NCI-H2029 (cell line): ENCODE measurements at places on chromosomes 5 and 9.

DNA sequence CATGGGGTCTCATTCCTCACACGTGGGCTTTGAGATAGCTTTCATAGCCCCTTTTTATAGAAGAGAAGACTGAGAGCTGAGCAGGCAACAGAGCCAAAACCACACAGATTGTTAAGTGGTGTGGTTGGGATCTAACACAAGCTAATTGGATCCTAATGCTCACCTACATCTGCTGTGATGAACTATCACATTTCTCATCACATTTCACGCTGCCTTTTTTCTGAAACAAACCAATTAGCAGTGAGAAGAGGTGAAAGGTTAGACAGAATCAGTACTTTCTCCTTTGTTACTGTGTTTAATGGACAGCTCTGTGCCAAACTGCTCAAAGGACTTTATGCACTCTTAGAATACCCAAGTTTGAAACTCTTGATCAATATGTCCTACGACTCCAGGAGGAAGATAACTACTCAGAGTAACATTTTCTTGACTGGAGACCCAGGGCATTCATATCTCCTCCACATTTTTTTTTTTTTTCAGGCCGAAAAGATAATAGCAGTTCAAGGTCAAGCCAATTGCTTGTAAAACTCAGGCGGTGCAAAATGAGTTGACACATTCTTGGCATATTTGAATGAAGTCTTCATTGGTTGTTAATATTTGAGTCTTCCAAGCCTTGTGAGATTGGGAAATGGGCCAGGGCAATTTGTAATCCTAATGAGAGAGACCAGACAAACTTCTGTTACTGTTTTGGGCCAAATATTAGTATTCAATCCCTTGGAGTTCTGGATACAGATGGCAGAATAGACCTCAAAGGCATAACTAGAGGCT lies 138.4 kb downstream of the KCTD16 start:
- peak; percentile 46 for DNase-seq

- DNase-seq: no peak
These were observed 30.6 kb upstream of the SMU1 start for GRCh38 chr9:33106827-33107621.

GRCh38 chr9:98118640-98119601 lies at the start of gene TRIM14:
Gene TRIM14 (minus strand): TSS chr9:98119222. CDS start chr9:98119188, 34 bp downstream.
- peak; percentile 58 for DNase-seq

GRCh38 chr5:148511810-148512347 lies 128.1 kb downstream of the FBXO38 start:
- DNase-seq: no peak

GRCh38 chr5:160174780-160175437 lies 54.4 kb upstream of the FABP6 start:
- DNase-seq: no peak

GRCh38 chr9:81844131-81844567 lies 84.1 kb upstream of the SPATA31D4 start:
- no peak for DNase-seq

DNA sequence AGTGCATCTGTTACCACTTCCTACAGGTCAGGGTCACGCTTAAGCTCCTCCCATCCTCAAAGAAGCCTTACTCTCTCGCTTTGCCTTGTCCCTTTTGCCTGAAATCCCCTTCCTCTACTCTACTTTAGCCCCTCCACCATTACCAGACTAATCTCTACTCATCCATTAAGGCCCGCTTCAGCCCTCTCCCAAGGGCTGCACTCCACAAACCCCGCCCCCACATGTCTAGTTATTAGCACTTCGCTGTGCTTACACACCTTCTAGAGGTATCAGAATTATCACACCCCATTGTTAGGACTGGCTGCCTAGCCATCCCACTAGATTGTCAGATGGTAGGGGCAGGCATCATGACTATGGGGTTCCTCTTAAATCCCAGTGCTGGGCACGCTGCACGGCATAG lies 565.7 kb upstream of the WWC1 start:
- no peak for DNase-seq

DNA sequence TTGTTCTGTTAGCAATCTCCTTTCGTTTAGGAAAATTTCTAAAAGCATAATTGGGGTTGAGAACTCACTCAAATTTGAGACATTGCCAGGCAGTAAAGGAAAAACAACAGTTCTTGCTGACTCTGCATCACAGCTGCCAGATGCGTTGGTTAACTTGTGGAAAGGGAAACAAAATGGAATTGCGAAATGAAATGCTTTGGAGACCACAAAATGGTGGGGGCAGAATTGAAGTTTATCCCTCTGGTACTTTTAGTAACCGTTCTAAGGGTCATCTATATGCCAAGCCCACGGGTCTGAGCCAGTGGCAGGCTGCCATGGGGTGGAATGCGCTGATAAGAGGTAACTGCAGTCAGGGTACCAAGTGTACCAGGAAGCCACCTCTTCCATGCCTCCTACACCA lies 28.6 kb upstream of the SELENOP start:
- no peak for DNase-seq

DNA sequence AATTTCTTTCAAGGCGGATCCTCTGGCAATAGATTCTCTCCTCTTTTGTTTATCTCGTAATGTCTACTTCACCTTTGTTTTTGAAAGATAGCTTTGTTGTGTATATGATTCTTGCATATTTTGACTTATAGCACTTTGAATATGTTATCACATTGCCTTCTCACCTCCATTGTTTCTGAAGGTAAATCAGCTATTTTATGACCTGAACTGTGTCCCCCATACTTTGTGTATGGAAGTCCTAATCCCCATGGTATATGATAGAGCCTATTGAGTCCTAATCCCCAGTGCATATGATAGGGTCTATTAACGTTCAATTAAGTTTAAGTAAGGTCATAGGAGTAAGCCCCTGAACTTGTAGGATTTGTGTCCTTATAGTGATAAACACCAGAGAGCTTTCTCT lies 910.2 kb upstream of the NUDT12 start:
- DNase-seq: no peak

- DNase-seq: no peak
These were observed 124.5 kb downstream of the CDH12 start for GRCh38 chr5:22728610-22729009.

- no peak for DNase-seq
These were observed 37.9 kb upstream of the DPYSL3 start for GRCh38 chr5:147547730-147548129.

DNA sequence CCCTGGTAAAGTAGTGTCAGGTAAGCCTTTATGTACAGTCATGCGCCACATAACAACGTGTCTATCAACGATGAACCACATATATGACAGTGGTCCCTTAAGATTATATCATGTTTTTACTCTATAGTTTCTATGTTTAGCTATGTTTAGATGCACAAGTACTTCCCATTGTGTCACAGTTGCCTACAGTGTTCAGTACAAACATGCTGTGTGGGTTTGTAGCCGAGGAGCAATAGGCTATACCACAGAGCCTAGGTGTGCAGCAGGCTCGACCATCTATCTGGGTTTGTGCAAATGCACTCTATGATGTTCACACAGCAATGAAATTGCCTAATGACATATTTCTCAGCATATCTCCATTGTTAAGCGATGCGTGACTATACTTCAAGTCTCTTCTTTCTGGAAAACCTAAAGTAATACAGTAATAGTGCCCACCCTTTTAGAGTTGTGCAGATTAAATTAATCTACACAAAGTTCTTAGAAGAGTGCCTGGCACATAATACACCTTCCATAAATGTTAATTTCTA lies 295.9 kb downstream of the ARHGAP26 start:
- no peak for DNase-seq

- no peak for DNase-seq
These were observed 50.1 kb downstream of the OSTF1 start for GRCh38 chr9:75138260-75139040.

DNA sequence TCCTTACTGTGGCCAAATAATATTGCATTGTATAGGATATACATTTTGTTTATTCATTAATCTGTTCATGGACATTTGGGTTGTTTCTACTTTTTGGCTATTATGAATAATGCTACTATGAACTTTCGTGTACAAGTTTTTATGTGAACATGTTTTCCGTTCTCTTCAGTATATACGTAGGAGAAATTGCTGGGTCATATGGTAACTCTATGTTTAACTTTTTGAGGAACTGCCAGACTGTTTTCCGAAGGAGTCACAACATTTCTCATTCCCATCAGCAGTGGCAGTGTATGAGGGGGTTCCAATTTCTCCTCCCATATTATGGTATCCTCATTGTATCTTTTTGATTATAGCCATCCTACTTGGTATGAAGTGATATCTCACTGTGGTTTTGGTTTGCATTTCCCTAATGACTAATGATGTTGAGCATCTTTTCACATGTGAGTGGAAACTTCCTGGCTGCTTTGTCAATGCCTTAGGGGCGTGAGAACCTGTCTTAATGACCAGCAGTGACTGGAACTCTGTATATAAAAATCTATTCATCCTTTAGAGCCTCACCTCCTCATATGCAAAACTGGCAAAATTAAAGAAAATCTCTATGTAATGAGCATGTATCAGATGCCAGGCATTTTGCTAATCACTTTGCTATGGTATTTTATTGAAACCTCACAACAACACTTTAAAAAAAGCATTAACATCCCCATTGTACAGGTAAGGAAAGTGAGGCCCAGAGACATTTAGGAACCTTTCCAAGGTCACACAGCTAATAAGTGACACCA lies 47.8 kb upstream of the TGFBR1 start:
- DNase-seq: no peak

DNA sequence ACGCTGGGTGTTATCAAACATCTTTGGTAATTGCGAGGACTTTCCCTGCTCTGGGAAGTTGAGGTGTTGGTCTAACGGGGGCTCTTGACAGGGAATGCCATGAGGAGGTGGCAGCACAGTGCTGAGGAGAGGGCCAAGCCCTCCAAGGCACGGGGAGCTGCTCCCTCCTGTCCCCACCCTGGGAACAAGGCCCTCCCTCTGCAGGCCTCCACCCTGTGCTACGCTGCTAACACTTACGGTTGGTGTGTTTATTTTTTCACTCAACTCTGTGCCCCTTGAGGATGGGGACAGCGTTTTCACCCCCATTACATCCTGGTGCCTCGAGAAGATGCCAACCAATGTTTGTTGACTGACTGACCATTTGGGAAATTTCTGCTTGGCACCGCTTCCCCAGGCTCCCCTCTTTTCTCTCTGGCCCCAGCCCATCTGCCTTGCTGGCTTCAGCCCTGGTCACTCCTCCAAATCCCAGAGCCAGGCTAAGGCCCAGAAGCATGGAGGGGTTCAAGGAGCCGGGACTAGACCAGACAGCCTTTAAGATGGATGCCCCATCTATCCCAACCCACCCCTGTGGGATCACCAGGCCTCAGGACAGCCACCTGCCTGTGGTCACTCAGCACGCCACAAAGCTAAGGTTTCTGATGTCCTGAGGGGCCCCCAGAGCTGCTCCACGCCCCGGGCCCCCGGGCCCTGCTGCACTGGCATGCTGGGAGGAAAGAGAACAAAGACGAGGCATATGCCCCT lies 125.7 kb downstream of the BARX1 start:
- DNase-seq: no peak

- DNase-seq: no peak
These were observed 179.9 kb upstream of the NR3C1 start for GRCh38 chr5:143583409-143583808.

DNA sequence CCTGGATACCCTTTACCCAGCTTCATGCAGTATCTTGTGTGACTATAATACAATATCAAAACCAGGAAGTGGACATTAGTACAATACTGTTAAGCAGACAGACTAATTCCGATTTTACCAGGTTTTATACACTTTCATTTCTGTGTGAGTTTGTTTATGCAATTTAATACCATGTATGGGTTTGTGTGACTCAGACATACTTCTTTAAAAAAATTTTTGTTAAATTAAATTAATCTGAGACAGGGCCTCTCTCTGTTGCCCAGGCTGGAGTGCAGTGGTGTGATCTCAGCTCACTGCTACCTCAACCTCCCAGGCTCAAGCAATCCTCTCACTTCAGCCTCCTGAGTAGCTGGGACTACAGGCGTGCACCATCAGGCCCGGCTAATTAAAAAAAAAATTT lies 156.8 kb downstream of the GAPVD1 start:
- DNase-seq: no peak

- DNase-seq: no peak
These were observed 464.5 kb downstream of the MTRR start for GRCh38 chr5:8333485-8333884.

DNA sequence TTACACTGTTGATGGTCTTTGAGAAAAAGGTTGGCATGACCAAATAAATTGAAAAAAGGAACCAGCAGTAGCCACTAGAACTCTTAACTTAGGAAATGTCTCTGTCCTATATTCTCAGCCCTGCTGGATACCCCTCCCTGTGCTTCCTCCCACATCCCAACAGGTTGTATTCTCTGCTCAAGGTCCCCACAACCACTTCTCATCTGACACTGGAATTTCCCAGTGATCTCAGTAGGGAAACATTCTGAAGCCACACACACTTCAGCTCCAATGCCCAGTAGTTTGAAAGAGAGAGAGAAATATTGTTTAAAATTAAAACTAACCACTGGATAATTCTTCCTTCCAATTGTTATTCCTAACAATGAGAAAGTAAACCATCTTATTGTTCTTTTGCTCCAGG lies 30.0 kb upstream of the NREP start:
- DNase-seq: no peak

DNA sequence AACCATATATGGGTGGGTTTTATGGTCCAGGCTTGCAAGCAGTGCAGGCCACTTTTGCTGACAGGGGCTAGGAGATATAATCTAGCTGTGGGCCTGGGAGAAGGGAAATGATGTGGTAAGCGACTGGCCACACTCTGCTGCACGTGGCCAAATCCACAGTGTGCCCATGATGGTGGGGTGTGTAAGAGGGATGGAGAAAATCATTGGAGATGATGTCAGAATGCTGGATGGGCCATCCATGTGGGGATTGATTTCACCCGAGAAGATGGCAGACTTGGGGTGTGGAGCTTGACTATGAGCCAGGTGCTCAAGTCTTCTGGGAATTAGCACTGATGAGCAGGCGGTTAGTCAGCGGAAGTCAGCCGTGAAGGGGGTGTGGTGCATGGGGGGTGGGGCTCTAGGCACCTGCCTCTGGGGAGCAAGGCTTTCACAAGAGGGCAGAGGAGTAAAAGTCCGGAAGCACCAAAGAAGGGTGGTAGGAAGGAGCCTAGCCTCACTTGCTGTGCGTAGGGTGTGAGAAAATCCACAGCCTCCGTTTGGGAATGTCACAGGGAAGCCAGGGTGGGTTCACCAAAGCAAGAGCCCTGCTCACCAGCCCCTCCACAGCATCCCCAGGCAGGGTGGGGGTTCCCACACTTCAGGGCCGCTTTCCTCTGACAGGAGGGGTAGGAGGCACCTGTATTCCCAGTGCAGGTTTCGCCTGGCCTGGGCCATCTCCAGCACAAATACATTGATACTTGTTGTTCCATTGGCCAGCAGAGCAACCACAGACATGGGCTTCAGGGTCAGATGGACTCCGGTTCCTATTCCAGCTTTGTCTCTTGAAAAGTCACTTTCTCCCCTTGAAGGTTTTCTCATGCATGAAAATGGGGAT lies 44.5 kb upstream of the ANGPTL2 start:
- no peak for DNase-seq

DNA sequence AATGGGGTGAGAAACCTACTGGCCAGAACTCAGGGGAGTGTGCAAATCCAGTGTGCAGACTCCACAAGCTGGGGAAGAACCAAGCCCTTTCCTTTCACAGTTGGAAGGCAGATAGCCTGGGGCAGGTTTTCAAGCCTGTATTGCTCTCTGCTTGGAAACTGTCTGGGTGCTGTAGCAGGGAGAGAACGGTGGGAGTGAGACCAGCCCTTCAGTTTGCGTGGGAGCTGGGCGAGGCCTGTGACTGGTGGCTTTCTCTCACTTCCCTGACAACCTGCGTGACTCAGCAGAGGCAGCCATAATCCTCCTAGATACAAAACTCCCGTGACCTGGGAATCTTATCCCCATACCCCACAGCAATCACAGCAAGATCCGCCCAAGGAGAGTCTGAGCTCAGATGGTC lies 44.9 kb upstream of the SNCAIP start:
- no peak for DNase-seq

GRCh38 chr5:147442224-147442623 lies 67.6 kb downstream of the DPYSL3 start:
- DNase-seq: no peak

GRCh38 chr5:36948650-36949049 lies 72.1 kb downstream of the NIPBL start:
- DNase-seq: no peak
